A549 treated with ZK216348 at 1 μM for 4 hours (cell line): ENCODE measurements at places on chromosomes 3 and 15. TPM values are rescaled to one million over a fixed set of nuclear protein-coding genes. Genes with fewer than 3 reads are reported as not detected.

KBTBD13 gene
- not detected in 5 replicates for total RNA-seq

ANKRD34C gene
- total RNA-seq: not detected in 5 replicates

RPL39L gene
- total RNA-seq: 45.8 to 55.3 TPM (median 52.5 TPM) in 5 replicates

TM4SF1 gene
- total RNA-seq: 858 to 1,846 TPM (median 1,288 TPM) in 5 replicates
